OCI-LY7 (cell line): ENCODE measurements at places on chromosomes 13 and 19. TPM values are rescaled to one million over a fixed set of nuclear protein-coding genes. Genes with fewer than 3 reads are reported as not detected.
A peak's percentile ranks its signal among the peaks of the same experiment; 100 is the strongest.

- DNase-seq: peak; percentile 73
These were observed 1.2 kb downstream of the BLVRB start for GRCh38 chr19:40464059-40465024.

GRCh38 chr19:35545855-35546381, 492 bp downstream of the TMEM147 start:
- DNase-seq: peak; percentile 42

DNA sequence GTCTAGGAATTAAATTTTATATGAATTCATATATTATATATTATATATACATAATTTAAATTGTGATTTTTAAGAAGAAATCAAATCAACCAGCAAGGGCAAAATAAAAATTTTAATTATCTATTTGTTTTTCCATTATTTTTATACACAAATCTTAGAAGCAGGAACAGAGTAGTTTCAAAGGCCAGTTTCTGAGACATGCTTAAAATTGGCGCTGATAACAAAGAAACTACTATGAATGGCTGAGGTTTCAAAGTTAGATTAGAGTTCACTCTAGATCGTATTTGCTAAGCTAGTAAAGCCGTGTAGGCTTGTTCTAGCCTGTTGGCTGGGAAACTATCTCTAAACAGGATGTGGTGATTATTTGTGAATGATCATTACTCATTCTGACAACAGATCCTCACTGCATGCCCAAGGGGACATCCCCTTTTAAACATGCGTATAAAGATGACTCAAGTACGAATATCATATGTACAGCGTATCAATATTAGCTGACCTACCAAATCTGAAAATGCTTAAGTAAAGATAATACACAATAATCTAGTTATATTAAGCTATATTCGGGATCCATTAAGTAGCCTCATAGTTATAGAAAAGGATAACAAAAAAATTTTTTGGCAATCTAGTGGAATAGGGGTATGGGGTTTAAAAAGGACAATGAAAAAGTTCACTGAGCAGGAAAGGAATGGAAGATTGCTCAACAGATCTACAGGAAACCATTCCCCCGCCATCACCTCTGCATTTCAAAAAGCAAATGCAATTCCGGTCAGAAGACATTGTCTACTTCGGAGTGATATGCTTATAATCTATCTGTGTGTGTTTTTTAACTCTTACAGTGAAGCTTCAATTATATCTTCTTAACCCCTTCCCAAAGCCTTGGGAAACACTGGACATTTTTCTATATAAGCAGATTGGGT, 150.1 kb downstream of the SHISA2 start:
- DNase-seq: peak; percentile 11

- peak; percentile 19 for DNase-seq
These were observed 28.8 kb downstream of the EPN1 start for GRCh38 chr19:55703790-55704215.

DNA sequence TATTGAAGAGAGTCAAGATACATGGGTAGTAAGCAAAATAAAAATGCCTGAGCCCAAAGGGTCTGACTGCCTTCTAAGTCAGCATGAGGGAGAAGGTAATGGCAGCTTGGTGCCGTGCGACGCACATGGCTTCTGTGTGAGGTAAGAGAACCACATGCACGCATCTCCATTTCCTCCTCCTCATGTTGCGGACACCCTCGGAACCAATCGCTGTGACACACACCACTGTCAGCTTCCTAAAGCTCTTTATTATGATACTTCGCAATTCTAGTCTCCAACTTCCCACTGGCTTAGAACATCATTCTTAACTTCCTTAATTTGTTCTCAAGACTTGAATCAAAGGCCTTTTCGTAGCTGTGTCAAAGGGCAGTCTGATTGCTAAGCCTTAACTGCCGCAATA, 170.1 kb downstream of the OXGR1 start:
- no peak for DNase-seq

GRCh38 chr19:45967246-45967645, 6.4 kb downstream of the NOVA2 start:
- no peak for DNase-seq

DNA sequence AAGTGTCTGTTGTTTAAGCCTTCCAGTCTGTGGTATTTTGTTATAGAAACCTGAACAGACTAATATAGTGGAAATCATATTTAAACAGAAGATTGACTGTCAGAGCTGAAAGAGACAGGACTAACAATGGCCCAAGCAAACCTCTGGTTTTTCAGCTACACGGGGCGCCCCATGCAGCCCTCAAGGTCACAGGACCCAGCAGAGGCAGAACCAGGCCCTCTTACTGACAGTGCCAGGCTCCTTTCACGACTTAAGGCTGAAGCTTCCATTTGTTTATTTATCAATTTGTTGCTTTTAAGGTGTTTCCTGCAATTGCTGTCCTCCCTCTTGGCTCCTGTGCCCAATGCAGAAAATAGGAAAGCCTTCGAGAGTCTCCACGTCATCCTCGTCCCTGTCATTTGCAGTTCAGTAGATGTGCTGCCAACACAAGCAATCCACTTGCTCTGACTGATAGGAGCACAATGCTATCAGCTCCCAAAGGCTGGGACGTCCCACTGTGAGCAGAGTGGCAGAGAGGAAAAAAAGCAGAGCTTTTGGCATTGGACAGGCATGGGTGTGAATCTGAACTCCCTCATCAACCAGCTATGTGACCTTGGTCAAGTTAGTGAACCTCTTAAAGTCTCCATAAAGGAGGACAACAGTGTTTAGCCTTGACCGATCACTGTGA, 10.5 kb upstream of the SLC7A1 start:
- DNase-seq: no peak

DNA sequence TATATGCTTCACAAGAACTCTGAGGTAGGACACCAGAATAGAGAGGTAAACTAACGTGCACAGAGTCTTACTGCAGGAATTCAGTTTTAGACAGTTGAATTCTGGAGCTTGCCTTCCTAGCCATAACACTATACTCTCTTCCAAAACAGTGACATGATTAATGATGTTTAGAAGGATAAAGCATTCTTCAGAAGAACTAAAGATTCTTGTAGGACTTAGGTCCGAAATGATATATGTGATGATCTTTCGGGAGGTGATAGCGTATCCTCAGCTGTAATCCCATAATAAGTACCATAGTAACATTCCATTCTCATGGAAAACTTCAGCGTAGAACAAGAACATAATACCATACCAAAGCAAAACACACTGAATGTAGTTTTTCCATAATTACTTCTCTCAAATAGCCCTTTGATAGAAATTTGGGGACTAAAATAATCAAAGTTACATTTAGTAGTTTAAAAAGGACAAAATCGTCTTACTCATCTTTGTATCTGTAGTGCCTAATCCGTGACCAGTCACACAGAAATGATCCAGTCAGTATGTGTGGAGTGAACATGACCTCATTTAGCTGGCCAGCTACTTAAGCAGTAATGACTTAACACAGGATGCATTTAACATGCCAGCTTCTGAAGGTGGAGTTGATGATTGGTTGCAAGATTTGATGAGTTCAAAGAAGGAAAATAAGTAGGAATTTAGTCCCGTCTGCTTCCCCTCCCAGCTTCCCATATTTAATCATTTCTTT, 38.4 kb downstream of the PIBF1 start:
- no peak for DNase-seq

GRCh38 chr13:48654511-48654910, 782 bp downstream of the CYSLTR2 start:
- DNase-seq: no peak

DNA sequence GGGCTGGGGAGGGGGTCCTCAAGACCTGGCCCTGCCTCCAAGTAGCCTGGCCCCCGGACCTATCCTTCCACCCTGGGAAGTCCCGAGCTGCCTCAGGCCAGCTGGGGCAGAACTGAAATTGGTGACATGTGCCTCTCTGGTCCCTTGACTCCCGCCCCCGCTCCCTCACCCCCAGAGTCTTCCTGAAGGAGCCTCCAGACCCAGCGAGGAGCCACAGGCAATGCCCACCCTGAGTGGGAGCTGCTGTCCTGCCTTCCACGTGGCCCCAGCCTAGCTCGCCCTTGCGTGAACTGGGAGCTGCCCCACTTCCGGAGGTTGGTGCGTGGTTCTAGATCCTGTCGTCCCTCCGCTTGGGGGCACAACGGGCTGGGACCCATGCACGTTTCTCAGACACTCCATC, 34.6 kb downstream of the CEBPA start:
- DNase-seq: no peak

DNA sequence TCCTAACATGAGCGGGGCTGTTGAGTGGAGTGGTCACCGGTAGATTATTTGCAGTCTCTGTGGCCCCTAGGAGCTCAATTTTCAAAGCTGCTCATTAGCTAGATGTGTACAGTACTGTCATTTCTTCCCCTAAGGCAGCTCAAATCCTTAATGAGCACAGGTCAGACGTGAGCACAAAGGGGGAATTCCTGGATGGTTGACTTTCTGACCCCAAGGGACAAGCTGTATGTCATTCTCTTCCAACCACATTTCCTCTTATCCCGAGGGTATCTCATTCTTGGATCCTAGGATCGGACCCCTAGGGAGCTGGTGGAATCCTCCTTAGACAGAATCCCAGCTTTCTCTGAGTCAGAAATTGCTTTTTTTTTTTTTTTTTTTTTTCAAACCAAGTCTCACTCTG, 5.7 kb upstream of the OR7G3 start:
- DNase-seq: no peak

DNA sequence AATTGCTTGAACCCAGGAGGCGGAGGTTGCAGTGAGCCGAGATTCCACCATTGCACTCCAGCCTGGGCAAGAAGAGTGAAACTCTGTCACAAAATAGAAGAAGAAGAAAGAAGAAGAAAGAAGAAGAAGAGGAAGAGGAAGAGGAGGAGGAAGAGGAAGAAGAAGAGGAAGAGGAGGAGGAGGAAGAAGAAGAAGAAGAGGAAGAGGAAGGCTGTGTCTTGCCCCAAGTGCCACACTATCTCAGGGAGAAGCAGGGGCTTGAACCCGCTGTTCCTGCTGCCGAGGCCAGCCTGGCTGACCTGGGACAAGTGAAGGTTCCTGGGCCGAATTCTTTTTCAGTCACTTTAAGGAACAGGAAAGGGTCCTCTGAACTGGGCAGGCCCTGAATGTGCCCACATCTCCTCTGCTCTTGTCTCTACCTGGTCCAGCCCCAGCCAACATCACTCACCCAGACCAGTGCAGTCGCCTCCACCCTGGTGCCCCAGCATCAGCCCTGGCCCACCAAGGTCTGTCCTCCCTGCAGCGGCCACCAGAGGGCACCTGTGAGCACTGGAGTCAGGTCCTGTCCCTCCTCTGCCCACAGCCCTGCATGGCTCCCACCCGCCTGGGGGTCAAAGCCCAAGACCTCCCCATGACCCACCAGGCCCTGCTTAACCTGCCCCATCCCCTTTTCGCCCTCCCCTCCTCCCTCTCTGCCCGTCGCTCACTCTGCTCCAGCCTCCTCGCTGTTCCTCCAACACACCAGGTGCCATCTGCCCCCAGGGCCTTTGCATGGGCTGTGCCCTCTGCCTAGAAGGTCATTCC, 20.0 kb downstream of the TICAM1 start:
- peak; percentile 83 for DNase-seq

C19orf67 gene
- total RNA-seq: 0.55 and 1.4 TPM in 2 replicates

IZUMO2 gene
- not detected in 2 replicates for total RNA-seq
